ENCODE measurements at places on chromosomes 4 and X.

DNA sequence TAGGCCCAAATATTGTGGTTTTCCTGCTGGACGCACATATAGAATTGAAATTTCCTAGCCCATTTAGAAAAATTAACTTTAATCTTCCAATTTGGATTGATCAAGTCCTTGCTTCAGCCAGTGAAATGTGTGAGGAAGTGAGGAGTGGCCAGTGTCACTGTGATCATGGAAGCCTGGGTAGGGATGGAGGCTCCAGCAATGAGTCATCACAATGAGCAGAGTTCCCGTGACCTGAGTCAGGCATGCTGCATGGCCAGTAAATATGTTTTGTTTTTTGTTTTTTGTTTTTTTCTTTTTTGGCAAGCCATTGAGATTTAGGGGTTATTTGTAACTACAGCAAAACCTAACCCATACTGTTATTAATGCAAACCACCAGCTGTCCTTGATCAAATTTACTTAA, 52.1 kb downstream of the IDS start:
- DNase-seq, result no peak

DNA sequence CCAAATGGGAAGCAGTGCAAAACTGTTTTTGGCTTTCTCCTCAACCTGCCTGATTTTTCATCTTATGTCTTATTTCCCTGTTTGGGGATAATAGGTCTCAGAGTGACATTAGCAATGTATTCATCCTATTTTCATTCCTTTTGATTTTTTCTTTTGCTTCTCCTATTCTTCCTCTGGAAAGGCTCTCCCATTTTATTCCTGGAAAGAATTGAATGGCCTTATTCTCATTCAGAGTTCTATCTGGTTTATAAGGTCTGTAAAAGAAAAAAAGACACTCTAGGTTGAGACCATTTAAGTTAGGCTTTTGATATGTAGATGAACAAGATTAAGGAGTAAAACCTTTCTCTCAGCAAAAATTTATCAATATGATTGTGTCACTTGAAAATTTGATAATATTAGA, 27.8 kb upstream of the ALB start:
- no peak for DNase-seq

DNA sequence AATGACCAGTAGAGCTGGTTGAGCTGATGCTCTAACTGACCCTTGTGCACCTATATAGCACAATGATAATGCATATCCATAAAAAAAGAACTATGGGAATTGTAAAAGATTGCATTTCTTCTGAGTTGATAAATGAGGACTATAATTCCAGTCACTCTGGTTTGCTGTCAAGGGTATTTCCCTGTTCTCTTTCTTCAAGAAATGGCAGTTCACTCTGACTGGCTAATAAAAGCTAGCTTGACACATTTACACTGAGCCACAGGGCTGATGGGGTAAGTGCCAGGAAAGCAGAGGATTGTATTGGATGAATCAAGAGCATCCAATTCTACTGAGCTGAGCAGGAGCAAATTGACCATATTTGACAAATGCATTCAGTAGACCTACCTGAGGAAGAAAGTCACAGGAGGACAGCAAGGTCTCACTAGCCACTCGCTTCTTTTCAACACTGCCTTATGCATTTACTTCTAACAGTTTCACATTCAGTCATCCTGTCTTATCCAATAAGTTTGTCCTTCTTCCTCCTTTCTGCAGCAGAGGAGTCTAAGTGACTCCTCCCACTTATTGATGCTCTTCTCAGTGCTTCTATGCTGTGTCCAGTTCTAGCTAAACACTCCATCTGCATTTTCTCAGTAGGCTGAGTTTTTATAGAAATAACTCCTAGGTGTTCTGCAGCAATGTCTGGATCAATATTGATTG, 43.0 kb downstream of the RBMX2 start:
- DNase-seq, result no peak

- DNase-seq, result no peak
These were observed 276.1 kb downstream of the BCOR start for GRCh38 chrX:39821709-39822095.

DNA sequence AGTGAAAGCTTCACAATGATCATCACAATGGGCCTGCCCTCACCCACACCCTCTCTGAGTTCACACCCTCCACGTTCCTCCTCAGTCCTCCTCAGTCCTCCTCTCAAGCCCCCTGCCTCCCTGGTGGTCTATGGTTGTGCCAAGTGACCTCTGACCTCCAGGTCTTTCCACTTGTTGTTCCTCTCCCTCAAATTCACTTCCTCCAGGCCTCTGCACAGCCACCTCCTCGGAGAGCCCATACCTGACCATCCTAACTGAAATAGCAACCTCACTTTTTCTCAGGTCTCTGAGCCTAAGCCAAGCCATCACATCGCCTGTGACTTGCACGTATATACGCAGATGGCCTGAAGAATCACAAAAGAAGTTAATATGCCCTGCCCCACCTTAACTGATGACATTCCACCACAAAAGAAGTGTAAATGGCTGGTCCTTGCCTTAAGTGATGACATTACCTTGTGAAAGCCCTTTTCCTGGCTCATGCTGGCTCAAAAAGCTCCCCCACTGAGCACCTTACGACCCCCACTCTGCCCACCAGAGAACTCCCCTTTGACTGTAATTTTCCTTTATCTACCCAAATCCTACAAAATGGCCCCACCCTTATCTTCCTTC, 293.4 kb upstream of the TENM3 start:
- no peak for DNase-seq

DNA sequence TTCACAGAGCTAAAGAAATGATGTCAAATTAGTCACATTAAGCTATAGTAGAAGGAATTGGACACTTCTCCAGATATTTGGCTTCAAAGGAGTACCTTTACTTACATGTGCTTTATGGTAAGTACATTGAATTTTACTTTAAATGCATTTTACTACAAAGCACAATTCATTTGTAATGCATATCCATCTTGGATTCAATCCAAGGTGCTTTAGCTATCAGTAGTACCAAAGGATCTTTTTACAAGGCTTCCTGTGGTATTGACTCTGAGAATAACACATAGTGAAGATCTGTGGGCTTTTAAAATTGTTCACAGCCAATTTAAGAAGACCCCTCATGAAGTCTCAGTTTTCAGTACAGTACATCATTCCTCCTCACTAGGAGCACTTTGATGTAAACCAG, 13.2 kb downstream of the THAP6 start:
- no peak for DNase-seq

GRCh38 chr4:78057135-78057599, at the start of gene FRAS1:
Gene FRAS1, plus strand, starts transcription at chr4:78057323. Its CDS starts 687 bp downstream, at chr4:78058010.
- DNase-seq, result no peak
